ENCODE measurements at places on chromosomes 7 and 10.
A peak's percentile ranks its signal among the peaks of the same experiment; 100 is the strongest.

DNA sequence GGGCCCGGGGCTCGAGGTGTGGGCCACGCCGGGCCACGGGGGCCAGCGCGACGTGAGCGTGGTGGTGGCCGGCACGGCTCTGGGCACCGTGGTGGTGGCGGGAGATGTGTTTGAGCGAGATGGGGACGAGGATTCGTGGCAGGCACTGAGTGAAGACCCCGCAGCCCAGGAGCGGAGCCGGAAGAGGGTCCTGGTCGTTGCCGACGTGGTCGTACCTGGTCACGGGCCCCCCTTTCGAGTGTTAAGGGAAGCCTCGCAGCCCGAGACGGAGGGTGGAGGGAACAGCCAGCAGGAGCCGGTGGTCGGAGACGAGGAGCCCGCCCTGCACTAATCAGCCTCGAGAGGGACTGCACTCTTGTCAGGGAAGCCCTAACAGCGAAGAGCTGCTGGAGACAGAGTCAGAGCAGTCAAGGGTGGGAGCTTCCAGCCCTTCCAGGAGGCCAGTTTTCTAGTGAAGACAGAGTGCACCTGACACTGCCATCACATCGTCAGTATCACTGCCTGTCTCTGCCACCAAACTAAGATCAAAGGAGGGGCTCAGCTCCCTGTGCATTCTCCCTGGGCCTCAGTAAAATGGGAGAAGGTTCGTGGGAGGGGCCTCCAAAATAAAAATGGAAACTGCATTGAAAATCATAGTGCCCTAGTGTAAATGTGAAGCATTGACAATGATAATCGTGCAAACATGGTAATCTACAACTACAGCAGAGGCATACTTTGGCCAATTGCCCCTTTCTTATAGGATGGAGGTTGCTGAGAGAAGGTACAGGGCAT, 1.3 kb downstream of the MBLAC1 start:
- DNase-seq = peak; percentile 4

DNA sequence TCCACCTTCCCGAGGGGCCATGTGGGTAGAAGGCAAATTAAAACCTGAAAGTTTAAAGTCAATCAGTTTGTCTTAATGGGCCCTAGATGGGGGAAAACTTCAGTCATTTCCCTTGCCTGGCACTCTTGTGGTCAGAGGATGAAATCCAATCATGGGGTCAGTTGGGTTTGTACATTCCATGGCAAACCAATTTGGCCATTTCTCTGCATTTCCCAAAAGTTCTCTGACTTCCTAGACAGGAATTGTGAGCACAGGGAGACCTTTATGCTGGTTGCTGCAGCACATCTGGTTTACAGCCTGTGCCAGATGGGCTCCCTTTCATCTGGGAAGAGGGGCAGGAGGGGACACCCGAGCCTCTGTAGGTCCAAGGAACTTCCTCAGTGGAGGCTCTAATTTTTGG, 113.0 kb downstream of the CYP26A1 start:
- DNase-seq = no peak

GRCh38 chr7:39855325-39855674, 94.8 kb upstream of the CDK13 start:
- DNase-seq = no peak

GRCh38 chr10:60390224-60390626, 550 bp upstream of the ANK3 start:
- no peak for DNase-seq

GRCh38 chr7:98056580-98056979, 50.1 kb upstream of the LMTK2 start:
- DNase-seq = no peak

GRCh38 chr10:11179516-11180105, 161.9 kb downstream of the CELF2 start:
- DNase-seq = no peak

DNA sequence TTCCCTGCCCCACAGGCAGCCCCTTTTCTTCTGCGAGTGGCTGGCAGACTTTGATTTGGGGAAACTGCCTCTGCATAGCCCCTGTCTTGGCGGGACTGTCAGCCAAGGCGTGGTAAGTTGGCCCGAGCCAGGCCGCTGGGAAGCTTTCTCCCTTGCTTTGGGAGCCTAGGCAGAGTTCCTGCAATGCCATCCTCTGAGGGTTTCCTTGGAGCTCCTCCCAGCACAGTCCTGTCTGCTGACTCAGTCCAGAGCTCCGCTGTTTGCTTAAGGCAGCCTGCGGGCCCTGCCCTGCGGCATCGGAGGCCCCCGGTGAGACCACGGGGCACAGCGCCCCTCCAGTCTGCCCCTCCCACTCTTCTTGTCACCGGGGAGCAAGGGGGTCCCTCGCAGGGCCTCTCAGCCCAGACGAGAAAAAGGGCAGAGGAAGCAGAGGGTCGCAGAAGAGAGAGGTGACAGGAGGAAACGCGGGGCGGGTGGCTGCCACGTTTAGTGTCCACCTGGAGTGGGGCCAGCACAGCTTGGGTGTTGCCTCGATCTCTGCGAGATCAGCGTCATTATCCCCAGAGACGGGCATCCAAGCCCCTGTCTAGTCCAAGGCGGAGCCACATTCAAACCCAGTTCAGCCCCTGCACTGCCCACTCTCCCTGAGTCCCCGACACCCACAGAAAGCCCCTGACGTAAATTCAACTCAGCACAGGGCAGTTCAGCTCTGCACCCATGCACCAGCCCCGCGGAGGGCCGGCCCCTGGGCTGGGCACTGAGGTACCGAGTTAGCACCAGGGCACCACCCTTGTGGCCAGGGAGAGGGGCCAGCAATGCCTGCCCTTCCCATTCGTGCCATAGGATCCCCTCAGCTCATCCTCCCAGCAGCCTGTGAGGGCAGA, 59.0 kb upstream of the CHST15 start:
- DNase-seq = no peak

GRCh38 chr10:37495415-37495814, 362.0 kb downstream of the ZNF248 start:
- DNase-seq = no peak

GRCh38 chr10:49841615-49842332, 79.7 kb upstream of the OGDHL start:
- DNase-seq = no peak

DNA sequence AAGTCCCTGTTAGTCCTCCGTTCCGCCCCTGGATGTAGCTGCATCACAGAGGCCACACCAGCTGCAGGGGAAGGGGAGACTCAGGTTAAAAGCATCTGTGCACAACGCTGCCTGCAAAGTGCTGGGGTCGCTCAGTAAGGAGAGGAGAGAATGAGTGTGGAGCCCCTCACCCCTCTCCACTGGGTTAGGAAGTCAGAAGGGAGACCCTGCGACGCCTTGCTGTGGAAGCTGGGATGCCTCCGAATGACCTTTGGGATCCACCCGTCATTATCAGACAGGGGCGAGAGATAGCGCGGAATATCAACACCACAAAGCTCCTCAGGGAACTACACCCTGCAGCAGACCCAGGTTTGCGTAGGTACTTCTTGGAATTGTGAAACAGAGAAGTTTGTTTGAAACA, 167.7 kb upstream of the SHH start:
- no peak for DNase-seq

DNA sequence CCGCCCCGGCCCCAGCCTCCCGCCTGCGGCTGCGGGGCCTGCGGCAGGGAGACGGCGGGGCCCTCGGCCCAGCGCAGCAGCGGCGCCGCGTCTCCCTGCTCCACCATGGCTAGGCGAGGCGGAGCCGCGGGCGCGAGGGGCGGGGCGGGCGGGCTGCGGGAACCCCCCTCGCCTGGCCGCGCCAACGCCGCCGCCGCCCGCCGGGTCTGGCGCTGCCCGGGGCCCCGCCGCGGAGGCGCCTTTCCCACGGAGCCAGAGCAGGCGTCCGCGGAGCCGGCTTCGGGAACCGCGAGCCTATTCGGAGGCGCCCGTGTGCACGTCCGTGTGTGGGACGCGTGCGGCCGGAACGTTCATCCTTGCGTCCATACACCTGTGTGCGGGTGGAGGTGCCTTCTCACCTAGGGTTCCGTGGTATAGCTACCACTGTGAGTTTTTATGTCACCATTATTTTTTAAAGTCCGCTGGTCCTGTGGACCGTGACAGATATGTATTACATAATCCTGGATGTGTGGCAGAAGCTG, at the start of gene DENND11:
DENND11 (minus strand) TSS at position 120 of the 521 bp plus-strand sequence; CDS start at position 107, 13 bp downstream.
- DNase-seq = peak; percentile 3

- no peak for DNase-seq
Observed at GRCh38 chr10:101273330-101273729, 44.1 kb upstream of the LBX1 start.

GRCh38 chr7:2719007-2719406, 31.0 kb downstream of the AMZ1 start:
- no peak for DNase-seq

GRCh38 chr7:114790521-114790920, 131.4 kb upstream of the MDFIC start:
- no peak for DNase-seq

DNA sequence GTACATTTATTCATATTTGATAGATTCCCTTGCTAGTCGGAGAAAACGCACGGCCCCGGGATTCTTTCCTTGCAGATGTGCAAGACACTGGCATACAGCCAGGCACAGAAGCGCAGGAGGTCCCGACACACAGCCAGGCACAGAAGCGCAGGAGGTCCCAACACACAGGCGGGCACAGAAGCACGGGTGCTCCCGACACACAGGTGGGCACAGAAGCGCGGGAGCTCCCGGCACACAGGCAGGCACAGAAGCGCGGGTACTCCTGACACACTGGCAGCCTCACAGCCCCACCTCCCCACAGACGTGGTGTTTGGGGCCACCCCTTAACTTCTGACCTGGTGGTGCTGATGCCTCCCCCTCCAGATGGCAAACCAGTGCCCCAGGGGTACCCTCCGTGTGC, 237.3 kb downstream of the ZMYND11 start:
- DNase-seq = no peak

- no peak for DNase-seq
Observed at GRCh38 chr7:117716707-117717299, 156.4 kb downstream of the CTTNBP2 start.

DNA sequence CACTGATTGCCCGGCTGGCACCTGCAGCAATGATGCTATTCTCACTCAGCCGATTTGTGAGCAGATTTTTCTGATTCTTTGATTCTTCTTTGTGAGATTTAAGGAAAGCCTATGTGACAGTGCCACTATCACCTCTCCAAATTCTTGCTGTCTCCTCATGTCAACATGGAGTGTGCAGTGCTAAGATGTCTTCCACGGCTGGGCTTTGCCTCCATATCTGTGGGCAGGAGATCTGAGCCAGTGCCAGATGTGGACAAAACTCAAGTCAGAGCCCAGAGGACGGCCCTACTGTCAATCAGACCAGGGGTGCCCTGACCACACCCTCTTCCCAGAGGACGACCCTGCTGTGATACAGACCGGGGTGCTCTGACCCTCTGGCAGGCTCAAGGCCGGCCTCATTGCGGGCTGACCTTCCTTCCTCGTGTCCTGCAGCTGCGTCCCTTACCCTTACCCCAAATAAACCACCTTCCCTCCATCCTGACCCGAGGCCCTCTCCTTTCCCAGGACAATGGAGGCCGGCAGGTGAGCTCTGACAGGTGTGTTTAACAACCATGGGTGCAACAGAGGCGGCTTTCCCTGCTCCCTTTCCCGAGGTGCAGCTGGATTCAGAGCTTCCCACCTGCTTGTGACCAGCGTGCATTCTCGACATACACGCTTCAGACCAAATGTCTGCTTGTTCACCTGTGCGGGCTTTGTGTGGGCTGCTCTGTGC, 221.4 kb downstream of the ADARB2 start:
- no peak for DNase-seq

GRCh38 chr7:105800849-105801534, 75.4 kb downstream of the ATXN7L1 start:
- no peak for DNase-seq

DNA sequence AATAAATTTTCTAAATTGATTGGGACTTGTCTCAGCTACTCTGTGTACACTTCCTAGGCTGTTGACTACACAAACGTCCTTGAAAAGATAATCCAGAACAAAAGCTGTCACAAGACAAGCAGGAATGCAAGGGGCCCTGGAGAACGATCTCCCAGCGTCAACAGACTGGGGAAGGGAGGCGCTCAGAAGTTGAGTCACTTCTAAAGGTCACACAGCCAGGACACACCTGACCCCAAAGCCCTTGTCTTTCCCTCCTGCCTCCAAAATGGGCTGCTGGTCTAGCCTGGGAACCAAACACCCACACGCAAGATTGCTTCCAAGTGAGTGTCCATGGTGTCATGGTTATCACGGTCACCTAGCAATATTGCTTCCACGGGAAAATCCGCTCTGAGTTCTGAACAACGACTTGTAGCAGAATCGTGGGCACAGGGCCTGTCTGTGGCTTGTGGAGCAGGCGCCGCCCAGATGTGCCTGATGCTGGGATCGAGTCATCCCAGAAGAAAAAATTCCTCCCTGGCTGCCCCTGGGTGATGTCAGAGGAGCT, 49.8 kb downstream of the SPOCK2 start:
- no peak for DNase-seq

DNA sequence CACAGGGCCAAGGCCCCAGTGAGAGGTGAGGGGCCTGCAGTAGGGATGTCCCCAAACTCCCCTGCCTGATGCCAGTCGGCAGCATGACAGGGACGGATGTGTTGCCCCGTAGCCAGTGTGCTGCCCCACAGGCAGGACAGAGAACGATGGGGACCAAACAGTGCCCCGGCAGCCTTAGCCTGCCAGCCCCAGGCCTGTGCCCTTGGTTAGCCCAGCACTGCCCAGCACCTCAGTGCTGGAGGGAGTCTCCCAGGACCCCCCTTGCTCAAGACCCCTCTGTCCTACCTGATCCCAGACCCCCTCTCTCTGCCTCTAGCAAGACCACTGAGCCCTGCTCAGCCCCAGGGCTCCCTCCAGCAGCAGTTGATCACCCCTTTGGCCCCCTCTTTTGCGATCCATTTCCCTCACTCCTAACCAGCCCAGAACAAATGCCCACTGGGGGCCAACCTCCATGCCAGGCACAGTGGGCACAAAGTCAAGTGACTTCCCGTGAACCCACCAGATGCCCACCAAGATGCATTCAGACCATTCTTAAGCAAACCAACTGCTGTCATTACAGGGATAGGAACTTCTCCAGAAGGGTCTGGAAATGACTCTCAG, 34.0 kb downstream of the OAT start:
- DNase-seq = no peak

DNA sequence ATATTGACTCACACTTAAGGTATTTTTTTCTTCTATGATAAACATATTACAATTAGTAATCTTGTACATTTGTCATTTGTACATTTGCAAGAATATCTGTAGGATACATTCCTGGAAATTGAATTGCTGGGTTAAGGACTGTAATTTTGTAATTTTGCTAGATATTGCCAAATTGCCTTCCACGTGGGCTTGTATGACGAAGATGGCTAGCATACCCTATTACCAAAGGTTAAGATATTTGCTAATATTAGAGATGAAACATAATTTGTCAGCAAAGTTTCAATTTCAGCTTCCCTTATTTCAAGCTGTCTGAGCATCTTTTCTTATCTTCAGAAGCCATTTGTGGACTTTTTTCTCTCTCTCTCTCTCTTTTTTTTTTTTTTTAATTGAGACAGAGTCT, 1.0 kb upstream of the LYZL2 start:
- no peak for DNase-seq

GRCh38 chr7:150620617-150621371, 11.4 kb downstream of the GIMAP6 start:
- no peak for DNase-seq

All from AML-193 (cell line).